Ovary (tissue), 10 donors: ENCODE measurements at places on chromosomes 4 and X. TPM values are rescaled to one million over a fixed set of nuclear protein-coding genes. Genes with fewer than 3 reads are reported as not detected.

Gene BEND4
- polyA plus RNA-seq = 0.33 TPM

- no peak for DNase-seq
These were observed 264.2 kb downstream of the PPP3CA start for GRCh38 chr4:101083131-101083530.

DNA sequence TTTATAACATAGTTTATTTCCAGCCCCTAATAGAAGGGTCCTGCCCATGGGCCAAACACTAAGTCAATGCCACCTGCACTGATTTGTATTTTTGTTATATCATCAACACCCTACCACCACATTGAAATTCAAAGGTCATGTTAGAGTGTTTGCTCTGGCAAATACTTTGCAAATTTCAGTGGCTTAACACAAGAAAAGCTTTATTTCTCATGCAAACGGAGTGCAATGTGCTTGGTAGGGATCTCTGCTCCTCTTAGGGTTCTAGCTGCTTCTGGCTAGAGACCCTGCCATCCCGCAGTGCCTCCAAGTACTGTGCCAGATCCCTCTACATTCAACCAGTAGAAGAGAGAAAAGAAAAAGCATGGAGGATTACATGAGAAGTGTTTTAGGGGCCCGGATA is 230.8 kb upstream of the TET2 start:
- DNase-seq = no peak

DNA sequence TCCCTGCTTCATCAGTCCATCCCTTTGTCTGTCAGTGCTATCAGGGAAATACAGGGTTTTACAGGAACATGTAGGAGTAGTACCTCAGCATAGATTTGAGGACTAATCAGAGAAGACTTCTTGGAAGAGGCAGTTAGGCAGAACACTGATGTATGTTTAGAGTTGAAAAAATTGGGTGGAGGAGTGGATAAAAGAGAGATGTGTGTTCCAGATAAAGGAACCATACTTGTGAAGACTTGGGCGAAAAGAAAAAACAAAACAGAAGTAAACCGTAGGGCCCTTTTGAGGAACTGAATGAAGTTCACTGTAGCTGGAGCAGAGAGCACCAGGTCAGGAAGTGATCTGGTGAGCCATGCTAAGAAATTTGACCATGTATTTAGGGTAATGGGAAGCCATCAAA is 32.3 kb downstream of the AFF1 start:
- DNase-seq = no peak

DNA sequence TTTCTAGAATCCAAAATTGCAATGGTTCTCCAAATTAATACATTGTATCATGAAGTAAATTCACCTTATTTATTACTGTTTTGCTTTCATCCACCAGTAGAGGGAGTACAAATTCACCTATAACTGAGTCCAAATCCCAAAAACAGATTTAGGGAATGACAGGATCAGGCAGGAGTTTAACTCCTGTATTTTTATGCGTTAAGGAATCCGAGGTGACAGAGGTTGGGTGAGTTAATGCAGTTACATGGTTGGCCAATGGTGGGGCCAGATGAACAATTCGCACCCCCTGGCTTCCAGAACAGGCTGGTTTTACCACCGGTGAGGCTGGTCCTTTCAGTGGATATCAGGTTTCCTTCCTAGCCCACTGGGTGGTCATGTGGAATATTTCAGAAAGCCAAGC is 82.4 kb downstream of the MTNR1A start:
- no peak for DNase-seq
